ENCODE measurements at places on chromosomes 6 and 20.

DNA sequence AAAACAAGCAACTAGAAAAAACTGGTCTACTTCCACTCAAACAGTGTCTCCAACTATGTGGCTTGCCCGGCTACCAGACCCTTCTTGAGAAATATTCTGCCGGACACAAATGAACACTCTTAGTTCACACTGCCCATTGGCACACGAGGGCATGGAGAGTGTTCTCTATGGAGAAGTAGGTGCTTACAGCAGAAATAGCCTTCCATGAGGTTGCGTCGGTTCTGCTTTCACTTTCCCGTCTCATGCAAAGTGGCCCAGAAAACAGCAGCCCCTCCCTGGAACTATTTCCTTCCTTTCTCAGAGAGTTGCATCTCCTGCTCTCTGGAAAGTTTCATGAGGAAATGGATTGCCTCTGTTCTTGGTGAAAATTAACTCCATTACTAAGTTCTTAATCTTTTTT, 9.5 kb upstream of the HLA-DOA start:
- no peak for DNase-seq

DNA sequence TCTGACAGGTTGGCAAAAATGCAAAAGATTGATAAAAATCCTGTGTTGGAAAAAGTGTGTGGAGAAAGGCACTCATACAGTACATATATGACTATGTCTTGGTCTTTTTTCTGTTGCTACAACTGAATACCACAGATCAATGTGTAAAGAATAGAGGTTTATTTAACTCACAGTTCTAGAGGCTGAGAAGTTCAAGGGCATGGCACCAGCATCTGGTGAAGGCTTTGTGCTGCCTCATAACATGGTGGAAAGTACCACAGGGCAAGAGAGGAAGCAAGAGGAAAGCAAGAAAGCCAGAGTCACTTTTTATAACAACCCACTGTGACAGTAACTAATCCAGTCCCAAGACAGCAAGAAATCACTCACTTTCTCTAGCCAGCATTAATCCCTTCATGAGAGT, 57.5 kb downstream of the ALDH8A1 start:
- DNase-seq, result no peak

DNA sequence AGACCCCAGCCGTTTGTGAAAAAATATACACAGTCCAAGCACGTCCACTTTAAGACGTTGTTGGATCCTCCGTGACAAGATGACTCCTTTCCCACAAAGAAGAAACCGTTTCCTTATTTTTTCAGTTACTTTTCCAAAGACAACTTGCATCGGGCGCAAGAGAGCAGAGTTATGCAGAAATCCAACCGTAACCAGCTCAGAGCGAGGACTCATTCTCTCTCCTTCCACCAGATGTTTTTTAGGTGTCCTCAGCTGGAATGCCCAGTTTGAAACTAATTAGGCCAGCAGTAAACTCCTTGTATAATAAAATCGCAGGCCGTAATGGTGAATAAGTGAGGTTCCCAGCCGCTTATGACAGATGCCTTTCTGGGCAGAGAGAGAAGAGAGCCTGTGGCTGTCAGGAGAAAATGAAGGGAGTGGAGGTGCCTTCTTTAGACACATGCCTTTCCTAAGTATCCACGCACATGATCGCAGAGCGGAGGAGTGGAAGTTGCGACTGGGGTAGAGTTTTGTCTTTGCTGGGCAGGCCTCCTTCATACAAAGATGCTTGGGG, 2.8 kb downstream of the EYA2 start:
- no peak for DNase-seq

DNA sequence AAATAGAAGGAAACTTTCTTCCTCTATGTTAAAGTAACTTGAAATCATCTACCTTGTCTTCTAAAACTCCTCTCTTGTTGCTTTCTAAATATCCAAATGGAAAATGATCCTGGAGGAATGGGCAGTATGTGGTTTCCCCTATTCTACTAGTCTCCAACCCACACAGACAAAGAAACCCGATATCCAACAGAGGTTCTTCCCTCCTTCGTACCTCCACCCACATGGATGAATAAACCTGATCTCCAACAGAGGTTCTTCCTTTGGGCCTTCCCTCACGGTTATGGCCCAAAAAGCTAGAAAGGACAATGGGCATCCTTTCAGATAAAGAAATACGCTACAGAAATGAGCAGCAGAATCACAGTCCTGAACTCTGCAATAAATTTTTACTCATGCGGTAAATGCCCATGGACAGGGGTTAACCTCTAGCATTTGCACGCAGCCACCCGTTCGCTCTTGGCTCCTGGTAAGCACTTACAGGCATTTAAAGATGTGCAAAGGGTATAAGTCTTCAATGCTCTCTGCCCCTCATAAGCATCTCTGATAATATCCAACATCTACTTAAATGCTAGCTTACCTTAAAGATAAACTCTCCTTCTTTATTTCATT, 130.9 kb downstream of the GMPR start:
- no peak for DNase-seq

GRCh38 chr6:150620244-150620643, 20.6 kb downstream of the PLEKHG1 start:
- no peak for DNase-seq

DNA sequence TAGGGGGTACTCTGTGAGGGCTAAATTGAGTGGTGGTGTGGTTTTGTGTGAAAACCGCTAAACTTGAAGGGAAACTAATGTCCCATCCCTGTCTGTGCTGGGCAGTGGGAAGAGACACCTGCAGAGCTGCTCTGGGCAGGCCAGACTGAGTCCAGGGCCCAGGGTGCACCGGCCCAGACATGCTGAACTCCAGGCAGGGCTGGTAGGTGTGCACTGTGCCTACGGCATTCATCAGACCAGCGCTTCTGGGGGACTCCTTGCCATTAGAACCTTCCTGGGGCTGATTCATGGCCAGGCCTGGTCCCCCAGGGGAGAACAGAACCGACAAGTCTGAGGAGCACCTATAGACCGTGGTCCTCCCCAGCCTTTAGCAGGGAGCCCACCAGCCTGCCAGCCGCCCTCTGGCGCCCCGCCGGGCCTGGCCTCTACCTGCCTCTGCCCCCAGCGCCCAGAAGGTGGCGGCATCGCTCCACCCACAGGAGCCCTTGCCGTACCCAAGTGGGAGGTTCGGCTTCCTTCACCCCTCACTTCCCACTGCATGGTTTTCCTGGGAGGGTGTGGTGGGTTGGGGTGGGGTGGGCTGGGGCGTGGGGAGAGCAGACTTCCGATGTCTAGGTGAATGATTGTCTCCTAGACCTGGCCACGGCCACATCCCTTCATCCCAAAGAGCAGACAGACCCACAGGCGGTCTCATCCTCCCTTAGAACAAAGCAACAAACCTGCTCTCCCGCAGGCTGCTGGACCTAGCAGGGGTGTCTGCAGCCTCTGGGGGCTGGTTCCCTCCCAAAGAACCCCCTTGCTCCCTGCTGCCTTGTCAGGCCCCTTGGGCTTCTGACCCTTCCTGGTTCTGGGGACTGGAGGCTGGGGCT, 15.5 kb downstream of the CCDC167 start:
- DNase-seq, result peak; percentile 63

DNA sequence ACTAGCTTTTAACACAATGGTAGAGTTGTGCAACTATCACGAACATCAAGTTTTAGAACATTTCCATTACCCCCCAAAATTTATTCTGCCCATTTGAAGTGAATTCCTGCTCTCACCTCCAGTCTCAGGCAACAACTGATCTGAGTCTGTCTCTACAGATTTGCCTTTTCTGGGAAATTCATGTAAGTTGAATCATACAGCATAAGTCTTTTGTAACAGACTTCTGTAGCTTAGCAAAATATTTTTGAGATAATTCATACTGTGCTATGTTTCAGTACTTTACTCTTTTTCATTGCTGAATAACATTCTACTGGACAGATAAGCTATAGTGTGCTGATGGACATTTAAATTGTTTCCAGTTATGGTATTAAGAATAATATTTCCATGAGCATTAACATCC, 447.3 kb upstream of the GJE1 start:
- DNase-seq, result no peak

- no peak for DNase-seq
Measured at GRCh38 chr6:37155394-37156312, 14.3 kb upstream of the PIM1 start.

GRCh38 chr6:107132330-107132954, 17.1 kb upstream of the BEND3 start:
- DNase-seq, result no peak

- no peak for DNase-seq
Measured at GRCh38 chr6:166277018-166277417, 31.2 kb downstream of the PRR18 start.

- DNase-seq, result no peak
Measured at GRCh38 chr6:167697316-167697715, 129.4 kb upstream of the AFDN start.

- DNase-seq, result no peak
Measured at GRCh38 chr6:155832596-155832995, 377.0 kb upstream of the NOX3 start.

DNA sequence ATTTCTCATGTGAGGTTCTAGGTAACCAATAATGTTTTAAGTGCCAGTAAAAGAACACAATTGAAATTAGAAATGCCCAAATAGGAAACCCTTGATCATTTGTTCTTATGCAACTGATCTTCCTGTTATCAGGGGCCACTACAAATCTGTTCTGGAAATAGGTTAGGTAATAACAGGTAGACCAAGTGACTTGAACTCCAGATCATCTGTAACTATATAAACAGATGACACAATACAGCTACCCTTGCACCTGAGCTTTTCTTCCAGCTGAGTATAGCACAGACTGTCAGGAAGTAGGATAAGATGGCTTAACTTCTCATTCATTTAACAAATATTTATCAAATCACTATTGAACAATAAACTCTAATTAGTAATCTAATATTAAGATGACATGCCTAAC, 52.5 kb downstream of the MAN1A1 start:
- DNase-seq, result no peak

GRCh38 chr6:4820704-4821276, 44.6 kb downstream of the CDYL start:
- DNase-seq, result no peak

GRCh38 chr20:57393321-57394120, 2.3 kb downstream of the RBM38 start:
- DNase-seq, result no peak

GRCh38 chr6:22153384-22154158, 143.3 kb downstream of the PRL start:
- DNase-seq, result no peak

- DNase-seq, result no peak
Measured at GRCh38 chr20:20321134-20321533, 46.8 kb upstream of the INSM1 start.

DNA sequence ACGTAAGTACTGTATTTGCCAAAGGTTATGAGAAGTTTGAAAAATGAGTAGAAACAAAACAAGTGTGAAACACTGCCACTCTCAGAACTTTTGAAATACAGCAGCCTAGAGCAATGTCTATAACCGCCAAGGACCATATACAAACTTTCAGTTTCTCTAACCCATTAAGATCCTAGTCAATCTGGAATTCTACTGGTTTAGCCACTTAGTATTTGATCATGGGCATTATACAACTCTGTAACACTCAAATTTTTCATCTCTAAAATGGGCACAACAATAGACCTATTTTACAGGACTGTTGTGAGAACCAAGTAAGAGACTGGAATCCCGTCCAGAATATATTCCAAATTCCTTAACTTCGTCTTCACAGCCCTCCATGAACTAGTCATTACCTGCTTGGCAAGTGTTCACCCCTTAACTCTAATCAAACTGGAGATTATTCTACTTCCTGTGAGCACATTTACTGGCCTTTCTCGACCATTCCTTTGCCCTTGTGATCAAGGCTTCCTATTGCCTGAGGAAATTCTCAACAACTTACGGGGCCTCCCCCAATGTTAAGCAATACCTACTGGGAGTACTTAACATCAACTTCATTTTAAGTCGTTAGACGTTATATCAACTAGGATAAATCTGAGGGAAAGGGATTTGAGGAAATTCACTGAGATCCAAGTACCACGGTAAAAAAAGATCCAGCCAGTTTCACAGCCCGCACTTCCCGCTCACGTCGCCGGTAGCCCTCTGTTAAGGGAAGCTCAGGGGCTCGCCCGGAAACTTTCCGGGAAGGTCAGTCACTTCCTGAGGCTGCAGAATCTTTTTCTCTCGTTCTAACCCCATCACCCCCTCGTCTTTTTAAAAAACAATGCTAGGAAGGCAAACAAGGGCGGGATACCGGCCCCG, 1.1 kb downstream of the EIF2S2 start:
- no peak for DNase-seq

GRCh38 chr6:80553071-80553740, 446.7 kb downstream of the BCKDHB start:
- no peak for DNase-seq

DNA sequence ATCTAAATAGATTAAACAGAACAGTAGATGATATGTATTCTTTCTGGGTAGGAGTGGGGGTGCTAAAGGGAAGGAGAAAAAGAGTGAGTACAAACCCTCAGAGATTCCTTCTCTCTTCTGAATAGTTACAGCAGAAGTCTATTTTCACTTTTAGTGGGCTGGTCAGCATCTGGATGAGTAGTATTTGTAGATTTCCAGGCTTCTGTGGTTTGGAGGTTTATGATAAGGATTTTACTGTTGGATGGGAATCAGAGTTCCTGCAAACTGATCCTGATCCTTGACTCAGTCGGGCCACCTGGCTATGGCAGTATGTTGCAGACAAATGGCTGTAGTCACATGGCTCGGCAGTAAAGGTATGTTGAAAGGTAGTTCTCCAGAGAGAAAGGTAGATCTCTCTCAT, 84.3 kb upstream of the IFNGR1 start:
- DNase-seq, result no peak

- no peak for DNase-seq
Measured at GRCh38 chr6:47180633-47181032, 129.1 kb downstream of the TNFRSF21 start.

DNA sequence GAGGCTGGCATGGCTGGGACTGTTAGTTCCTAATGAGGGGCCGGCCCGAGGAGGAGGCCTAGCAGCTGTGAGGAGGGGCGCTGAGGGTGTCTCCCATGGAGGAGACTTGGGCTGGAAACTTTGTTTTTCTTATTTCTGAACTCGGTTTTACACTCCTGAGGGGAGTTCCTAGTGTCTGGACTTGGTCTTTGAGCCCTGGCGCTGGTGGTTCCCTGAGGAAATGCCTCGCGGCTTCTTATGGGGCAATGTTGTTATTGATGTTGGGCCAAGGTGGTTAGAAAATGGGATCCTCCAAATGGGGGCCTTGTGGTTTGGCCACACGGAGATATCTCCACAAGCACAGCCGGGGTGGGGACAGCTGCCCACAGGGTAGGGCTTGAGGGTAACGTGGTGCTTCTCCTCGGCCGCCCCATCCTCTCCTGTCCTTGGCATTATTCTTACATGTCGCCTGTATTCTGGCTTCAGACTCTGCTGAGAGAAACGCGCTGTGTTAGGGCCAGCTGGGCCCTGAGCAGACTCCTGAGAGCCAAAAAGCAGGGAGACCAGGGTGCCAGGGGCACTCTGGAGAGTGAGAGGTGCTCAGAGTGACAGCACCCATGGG, 136.9 kb downstream of the FOXO3 start:
- DNase-seq, result no peak

All from activated gamma-delta T cell treated with anti-CD3 and anti-CD28 coated beads, Interleukin-2, amount 50 U/mL, for 16 hours (primary cell).